ENCODE measurements at places on chromosomes 3 and 15. TPM values are rescaled to one million over a fixed set of nuclear protein-coding genes. Genes with fewer than 3 reads are reported as not detected.

DNA sequence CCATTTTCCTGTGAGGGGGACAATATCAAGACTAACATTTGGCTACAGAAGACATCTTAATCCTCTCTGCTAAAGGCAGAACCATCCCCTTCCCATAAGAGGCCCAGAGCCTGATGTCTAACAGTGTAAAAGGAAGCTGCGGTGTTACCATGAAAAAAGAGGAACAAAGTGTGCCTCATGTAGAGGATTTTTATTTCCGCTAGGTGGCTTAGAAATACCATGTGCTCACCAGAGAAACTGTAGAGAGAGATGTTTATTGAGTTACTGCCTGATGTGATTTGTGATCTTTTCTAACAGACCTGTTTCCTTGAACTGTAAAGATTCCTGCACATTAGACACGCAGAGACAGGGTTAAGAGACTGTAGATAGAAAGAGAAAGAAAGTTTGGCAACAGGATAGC is 22.0 kb downstream of the OR5H15 start:
- no peak for DNase-seq

PLS1 gene
- total RNA-seq, result 5.3 TPM

PPP1R14D gene
- not detected for total RNA-seq

- DNase-seq, result no peak
Measured at GRCh38 chr3:194092881-194093301, 43.1 kb upstream of the HES1 start.

ACOX2 gene
- total RNA-seq, result not detected

DNA sequence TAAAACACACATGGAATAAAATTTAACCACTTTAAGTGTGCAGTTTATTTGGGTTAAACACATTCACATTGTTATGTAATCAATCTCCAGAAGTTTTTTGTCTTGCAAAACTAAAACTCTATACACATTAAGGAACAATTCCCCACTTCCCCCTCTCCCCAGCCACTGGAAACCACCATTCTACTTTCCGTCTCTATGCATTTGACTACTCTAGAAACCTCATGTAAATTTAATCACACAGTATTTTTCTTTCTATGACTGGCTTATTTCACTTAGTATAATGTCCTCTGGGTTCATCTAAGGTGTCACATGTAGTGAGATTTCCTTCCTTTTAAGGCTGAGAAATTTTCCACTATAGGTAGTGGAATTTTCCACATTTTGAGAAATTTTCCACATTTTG is 568.7 kb upstream of the UBE2E2 start:
- no peak for DNase-seq

- no peak for DNase-seq
Measured at GRCh38 chr3:159555205-159555604, 433.4 kb upstream of the IL12A start.

- DNase-seq, result no peak
Measured at GRCh38 chr3:52874160-52874701, 23.1 kb downstream of the STIMATE start.

- DNase-seq, result peak; percentile 5
Measured at GRCh38 chr3:37287776-37288175, 113.4 kb upstream of the LRRFIP2 start.

DNA sequence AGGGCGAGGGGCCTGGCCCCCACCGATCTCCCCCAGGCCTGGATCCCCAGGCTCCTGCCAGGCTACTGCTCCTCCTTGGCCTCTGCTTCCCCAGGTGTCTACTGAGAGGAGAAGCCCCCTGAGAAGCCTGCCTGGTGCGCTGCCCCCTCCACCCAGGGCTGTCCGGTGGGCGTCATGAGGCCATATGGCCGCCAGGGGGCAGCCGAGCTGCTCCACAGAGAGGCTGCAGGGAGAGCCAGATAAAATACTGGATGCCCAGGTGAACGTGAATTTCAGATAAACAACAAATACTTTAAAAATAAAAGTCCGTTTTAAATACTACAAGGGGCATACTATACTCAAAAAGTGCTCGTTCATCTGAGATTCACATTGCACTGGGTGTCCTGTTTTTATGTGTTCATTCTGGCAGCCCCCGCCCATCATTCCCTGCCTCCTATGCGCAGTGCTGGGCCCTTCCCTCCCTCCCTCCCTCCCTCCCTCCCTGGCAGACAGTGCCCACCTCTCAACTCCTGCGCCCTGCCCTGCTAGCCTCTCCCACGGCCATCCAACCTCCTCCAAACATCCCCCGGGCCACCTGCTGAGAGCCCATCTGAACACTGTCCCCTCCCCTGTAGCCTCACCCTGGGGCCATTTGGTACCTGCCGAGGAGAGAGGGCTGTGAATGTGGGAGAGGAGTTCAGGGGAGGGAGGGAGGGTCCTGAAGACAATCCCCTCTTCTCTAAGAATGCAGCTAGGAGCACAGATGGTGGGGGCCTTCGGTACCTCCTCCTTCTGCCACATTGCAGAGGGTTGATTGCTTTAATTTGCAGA is 29.6 kb downstream of the PSTPIP1 start:
- DNase-seq, result peak; percentile 74

ITIH1 gene
- not detected for total RNA-seq

SYNPR gene
- not detected for total RNA-seq

ANKDD1A gene
- total RNA-seq, result 3.1 TPM

ARHGEF26 gene
- total RNA-seq, result 0.45 TPM

GRCh38 chr3:152321200-152321954 is 52.6 kb downstream of the MBNL1 start:
- no peak for DNase-seq

GRCh38 chr15:35720019-35720418 is 174.1 kb upstream of the DPH6 start:
- DNase-seq, result no peak

MUC20 gene
- 0.84 TPM for total RNA-seq

TNFAIP8L3 gene
- not detected for total RNA-seq

DNA sequence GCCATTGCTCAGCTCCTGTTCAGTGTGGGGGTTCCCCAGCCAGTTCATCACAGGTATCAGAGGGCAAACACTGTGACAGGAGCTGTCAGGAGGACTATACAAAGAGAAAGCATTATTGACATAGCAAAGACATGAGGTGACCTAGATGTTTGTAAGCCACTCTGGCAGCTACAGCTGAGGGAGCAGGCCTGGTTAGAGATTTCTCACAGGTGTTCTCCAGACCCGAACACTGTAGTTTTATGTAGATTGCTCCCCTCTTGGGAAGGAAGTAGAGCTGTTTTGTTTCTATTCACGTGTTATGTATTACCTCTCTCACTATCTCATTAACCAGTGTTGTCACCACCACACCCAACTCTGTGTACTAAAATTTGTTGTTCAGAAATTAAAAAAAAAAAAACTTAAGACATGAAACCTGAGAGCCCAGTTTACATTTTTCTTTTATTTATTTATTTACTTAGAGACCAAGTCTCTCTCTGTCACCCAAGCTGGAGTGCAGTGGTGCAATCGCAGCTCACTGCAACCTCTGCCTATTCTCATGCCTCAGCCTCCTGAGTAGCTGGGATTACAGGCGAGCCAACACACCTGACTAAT is 123.7 kb downstream of the RBPMS2 start:
- peak; percentile 72 for DNase-seq

IMPG2 gene
- total RNA-seq, result 0.07 TPM

GOLGA6L4 gene
- total RNA-seq, result 0.76 TPM

DNA sequence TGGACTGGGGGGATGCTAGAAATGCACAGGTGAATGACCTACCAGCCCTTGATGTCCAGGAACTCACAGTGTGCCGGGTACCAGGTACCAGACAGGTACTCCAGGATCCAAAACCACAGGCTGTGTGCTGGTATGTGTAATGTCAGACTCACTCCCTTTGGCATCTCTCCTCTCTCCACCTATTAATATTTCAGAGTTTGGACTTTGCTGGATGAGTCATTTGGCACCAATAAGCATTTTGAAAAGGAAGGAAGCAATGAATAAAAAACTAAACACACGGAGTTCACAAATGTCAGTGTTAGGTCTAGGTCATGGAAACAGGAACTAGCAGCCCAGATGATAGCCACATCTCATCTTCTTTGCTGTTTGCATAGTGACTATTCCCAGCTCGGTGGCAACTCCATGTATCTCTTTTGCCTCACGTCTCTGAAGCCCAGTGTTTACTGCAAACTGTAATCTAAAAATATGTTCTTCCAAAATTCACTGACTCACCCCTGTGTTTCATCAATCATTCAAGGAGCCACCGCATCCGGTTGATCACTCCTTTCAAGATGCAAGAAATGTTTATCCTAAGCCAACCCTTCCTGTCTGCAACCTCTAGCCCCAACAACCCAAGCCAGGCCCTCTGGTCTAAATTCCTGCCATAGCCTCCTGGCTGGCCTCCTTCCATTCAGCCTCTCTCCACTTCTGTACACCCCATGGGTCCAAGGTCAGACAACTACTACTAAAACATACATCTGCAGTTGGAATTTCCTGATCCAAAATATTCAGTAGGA is 8.4 kb downstream of the ITGB5 start:
- peak; percentile 64 for DNase-seq

DNA sequence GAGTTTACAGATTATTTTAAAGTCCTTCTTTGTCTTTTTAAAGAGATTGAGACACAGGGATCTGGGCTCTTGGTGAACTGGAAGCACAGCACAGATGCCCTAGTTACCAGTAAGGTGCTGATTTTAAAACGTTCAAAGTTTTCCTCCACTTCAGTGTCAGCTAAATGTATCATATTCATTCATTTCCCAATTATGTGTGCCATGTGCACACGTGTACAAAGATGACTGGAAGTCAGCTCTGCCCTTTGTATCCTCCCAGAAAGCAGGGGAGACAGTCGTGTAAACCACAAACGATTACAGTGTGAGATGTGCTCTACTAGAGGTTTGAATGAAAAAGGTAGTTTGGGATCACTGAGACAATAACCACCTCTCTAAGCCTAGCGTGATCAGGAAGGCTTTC is 730 bp downstream of the ZKSCAN7 start:
- peak; percentile 23 for DNase-seq

PLSCR5 gene
- not detected for total RNA-seq

- no peak for DNase-seq
Measured at GRCh38 chr3:87997966-87998365, 60.8 kb downstream of the CGGBP1 start.

- no peak for DNase-seq
Measured at GRCh38 chr3:11297126-11297525, 24.9 kb downstream of the ATG7 start.

ANKRD34C gene
- total RNA-seq, result not detected

DNA sequence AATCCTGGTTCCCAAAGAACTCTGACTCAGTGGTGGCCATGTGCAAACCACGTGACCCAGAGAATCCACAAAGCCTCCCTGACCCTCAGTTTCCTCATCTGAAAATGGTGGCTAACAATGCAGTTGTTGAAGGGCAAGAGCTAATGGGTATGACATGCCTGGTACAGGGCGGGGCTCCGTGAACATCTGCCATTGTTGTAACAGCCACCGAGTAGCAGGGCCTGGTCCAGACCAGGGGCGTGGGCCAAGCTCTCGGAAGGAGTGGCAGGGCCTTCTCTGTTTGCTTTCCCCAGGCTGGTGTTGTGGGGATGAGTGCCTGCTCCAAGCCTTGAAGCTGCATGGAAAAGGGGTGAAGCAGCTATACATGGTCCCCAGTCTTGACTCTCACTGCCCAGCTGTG is 13.4 kb downstream of the MAPKAPK3 start:
- DNase-seq, result no peak

ADPRH gene
- total RNA-seq, result 2.6 TPM

MED12L gene
- total RNA-seq, result 2.0 TPM

GRCh38 chr3:129016356-129016719 is 15.2 kb downstream of the EFCC1 start:
- peak; percentile 88 for DNase-seq

DNA sequence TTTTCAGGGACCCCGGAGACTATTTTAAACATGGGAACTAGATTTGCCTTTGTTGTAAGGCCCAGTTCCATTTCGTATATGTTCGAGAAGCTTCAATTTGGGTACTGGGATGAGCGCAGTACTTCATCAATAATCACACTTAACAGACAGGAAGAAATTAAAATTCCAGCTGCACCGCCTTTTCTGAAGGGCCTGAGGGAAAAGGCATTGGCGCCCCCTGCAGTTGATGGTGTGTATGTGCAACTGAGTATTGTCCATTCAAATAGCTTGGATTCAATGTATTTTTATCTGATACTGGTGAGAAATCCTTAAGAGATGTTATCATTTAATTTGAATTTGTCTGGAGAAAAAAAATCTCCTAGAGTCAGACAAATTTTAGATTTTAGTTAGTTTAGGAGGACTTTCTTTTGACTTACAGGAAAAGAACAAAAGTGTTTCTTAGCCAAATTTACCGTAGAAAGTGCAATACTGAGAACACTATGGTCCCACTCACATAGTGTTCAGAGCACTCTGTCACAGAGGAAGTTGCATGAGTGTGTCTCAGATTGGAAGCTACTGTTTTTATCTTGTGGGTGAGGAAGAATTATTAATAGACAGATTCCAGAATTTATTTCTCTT is 5.4 kb upstream of the ALDH1A2 start:
- DNase-seq, result peak; percentile 77

- no peak for DNase-seq
Measured at GRCh38 chr15:28018291-28019044, 80.6 kb downstream of the OCA2 start.

ZMAT3 gene
- 28.3 TPM for total RNA-seq

CPA3 gene
- not detected for total RNA-seq

BBS4 gene
- 16.3 TPM for total RNA-seq

GRCh38 chr3:142273501-142273900 is 48.1 kb upstream of the GK5 start:
- no peak for DNase-seq

GRCh38 chr3:32175607-32176197 is 62.8 kb upstream of the CMTM8 start:
- peak; percentile 75 for DNase-seq

- no peak for DNase-seq
Measured at GRCh38 chr3:12948371-12948770, 107.0 kb upstream of the RPL32 start.

GRCh38 chr3:38374221-38374620 is 27.6 kb downstream of the XYLB start:
- peak; percentile 49 for DNase-seq

- peak; percentile 15 for DNase-seq
Measured at GRCh38 chr15:82571722-82572222, 31.5 kb upstream of the RPS17 start.

DNA sequence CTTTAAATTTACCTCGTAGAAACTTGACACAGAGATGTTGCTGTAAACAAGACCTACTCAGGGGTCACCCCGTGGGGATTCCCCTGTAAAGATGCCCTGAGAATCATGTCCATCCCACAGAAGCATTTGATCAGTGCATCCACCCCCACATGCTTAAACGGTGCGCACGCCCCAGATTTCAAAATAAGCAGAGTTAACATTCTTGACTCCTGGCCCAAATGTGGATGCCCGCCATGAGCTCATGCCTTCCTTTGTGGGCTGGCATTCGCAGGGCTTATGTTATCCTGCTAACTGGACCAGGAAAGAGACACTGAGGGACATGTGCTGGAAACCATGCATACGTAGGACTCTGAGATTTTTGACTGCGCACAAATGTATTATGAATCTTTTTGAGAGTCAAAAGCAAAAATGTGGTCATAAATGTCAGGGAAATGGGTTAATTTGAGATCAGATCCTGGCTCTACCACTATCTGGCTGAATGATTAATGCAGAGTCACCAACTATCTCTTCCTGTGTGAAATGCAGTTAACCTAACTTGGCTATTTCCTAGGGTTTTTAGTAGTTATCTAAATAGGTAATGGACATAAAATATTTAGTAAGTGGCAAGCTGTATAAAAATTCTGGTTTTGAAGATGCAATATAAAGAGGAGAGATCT is 9.1 kb upstream of the TP63 start:
- no peak for DNase-seq
